Memory B cell (primary cell): ENCODE measurements at places on chromosomes 12 and 14.

GRCh38 chr14:62081012-62081612, 318.9 kb downstream of the SNAPC1 start:
- DNase-seq: peak; percentile 32

DNA sequence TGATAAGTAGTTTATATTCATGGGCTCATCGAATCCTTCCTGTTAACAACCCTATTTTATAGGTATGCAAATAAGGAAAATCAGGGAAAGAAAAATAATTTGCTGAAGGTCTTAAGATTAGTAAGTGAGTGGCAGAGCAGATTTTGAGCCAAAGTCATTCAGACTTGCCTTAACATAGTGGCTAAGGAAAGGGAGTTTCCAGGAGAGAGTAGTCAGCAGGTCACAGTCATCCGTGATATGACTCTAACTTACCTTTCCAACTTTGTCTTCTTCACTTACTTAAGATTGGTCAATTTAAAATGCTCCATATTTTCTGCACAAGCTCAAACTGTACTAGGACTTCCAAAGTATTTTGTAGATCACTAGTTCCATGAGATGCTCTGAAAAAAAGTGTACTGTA, 46.6 kb downstream of the AKAP6 start:
- no peak for DNase-seq

DNA sequence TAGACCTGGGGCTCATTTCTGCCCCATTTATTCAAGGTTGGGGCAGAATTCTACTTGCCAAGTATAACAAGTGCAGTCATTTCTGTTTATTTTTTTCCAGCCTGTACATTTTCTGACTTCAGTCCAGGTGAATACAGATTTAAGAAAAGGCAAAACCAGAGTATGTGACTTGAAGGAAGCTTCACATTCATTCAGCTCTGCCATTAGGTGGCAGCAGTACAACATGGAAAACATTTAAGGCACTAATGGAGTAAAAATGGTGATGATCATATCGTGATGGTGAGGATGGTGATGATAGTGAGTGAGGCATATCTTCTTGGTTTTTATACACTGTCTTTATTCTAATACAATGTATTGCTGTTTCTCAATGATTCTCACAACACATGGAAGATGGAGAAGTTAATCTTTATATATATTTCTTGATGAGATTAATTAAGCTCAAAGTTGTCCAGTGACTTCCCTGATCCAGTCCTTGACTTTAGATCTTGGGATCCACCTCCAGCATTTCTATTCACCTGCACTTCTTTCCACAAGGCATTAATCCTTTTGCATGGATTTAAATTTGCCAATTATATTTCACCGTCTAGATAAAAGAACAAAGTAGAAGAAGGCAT, 176.7 kb upstream of the SEL1L start:
- no peak for DNase-seq

DNA sequence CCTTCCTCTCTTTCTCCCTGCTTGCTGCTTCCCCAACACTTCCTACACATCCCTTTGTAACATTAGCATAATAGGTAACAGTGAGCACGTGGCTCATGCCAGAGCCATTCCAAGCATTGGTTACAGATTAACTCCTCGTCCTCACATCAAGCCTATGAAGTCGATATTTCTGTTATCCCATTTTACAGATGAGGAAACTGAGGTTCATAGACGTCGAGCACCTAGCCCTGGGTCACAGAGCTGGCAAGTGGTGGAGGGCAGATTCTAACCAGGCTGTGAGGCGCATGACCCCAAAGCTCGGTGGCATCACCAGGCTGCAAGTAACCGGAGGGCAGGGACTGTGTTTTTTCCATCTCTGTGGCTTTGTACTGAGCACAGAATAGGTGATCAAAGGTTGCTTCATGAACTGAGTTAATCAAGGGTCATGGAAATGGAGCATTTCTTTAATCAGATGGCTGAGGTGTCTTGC, 5.7 kb upstream of the SERPINA1 start:
- DNase-seq: no peak

GRCh38 chr12:30866256-30866655, 60.3 kb upstream of the TSPAN11 start:
- no peak for DNase-seq

GRCh38 chr12:46266869-46267574, 1.8 kb downstream of the SLC38A1 start:
- DNase-seq: peak; percentile 65

DNA sequence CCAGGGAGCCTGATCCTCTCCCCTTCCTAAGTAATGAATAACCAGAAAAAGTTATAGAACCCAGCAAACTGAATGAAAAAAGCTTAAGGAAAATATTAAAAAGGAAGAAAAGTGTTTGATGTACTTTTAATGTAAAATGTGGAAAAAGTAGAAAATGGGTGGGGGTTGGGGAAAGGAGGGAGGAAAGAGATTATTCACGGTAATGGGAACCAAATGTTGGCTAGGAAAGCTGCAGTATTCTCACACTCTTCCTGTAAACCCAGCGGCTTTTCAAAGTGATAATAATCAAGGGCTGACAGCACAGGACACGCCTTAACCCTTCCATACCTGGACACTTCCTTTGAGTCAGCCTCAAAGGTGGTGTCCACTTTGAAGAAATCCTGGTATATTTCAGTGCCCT, 139.2 kb downstream of the TGFB3 start:
- no peak for DNase-seq

- DNase-seq: no peak
Observed at GRCh38 chr12:106108185-106108835, 30.4 kb downstream of the NUAK1 start.

GRCh38 chr12:87305481-87305880, 723.7 kb downstream of the C12orf50 start:
- no peak for DNase-seq

GRCh38 chr14:40394634-40395340, 962.6 kb upstream of the FBXO33 start:
- no peak for DNase-seq

DNA sequence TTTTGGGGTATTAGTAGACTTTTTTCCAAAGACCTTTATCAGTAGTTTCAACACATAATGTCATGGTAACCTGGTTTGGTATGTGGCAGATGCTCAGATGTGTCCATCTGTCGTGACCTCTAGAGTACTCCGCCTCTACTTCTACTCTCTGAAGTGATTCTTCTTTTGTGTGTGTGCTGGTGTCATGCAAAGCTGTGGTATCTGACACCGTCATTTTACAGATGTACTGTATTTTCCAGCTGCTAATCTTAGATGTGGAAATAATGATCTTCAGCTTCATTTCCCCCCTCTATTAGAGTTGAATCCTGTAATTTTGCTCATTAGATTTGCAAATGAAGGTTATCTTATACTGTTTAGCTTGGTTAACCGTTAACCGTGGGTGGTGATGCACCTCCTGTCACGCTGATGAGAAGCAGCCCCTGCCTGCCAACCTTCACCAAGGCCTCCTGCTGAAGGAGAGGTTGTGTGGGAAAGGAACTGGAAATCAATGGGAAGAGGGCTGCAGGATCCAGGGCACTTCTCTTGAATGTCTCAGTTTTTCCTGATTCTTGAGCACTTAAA, 222.4 kb upstream of the AMIGO2 start:
- no peak for DNase-seq

GRCh38 chr12:74490390-74491064, 47.1 kb upstream of the ATXN7L3B start:
- DNase-seq: no peak

GRCh38 chr12:46675736-46676135, 150.1 kb downstream of the SLC38A4 start:
- peak; percentile 29 for DNase-seq
